ENCODE measurements at places on chromosomes 4 and X. TPM values are rescaled to one million over a fixed set of nuclear protein-coding genes. Genes with fewer than 3 reads are reported as not detected.

The NUP54 gene
- total RNA-seq = 63.3 TPM

The ARMCX2 gene
- 5.2 TPM for total RNA-seq

- H3K27ac ChIP-seq = no peak overlapping the region
- DNase-seq = no peak
- H3K4me3 ChIP-seq = no peak overlapping the region
- H3K36me3 ChIP-seq = no peaks in the 10 kb centered on the region
- no peaks in the 10 kb centered on the region for H3K27me3 ChIP-seq
Measured at GRCh38 chr4:151302432-151302831, 23.0 kb downstream of the SH3D19 start.

DNA sequence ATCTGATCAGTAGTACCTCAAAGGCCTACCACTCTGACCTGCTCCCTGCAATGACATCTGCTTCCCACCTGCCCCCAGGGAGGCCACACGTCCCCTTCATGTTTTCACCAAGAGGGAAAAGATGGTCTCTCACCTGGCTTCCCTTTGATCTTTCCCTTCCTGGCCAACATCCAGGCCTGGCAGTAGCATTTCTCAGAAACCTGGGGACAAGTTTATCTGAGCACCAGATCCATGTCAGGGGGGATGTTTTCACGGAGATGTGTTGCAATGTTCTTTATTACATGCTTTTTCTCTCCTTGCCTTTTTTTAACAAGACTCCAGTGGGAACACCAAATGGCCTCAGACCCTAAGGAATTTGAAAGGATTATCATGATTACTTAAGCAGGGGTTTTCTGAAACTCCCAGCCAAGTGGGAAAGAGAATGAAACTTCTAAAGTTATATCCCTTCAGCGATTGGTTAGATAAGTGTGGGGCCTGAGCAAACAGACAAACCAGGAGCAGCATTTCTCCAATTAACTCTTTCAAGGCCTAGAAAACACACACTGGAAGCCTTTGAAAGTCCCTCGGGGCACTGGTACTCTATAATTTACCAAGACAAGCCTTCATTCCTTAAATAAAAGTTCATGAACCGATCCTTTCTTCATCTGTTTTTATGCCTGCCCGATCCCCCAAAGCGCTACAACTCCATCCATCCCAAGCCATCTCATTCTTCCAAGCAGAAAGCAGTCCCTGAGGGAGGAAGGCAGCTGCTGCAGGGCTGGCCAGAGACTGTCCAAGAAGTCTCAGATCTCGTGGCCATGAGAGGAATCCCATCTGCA, 94.1 kb downstream of the BCOR start:
- H3K27me3 ChIP-seq = no peaks in the 10 kb centered on the region
- no peaks in the 10 kb centered on the region for H3K36me3 ChIP-seq
- H3K27ac ChIP-seq = no peak overlapping the region
- no peak overlapping the region for H3K4me3 ChIP-seq
- H3K4me1 ChIP-seq = no peaks in the 10 kb centered on the region

GRCh38 chr4:109690690-109691410, 12.4 kb downstream of the CASP6 start:
- no peaks in the 10 kb centered on the region for H3K27me3 ChIP-seq
- no peak overlapping the region for H3K27ac ChIP-seq
- H3K4me1 ChIP-seq = peaks cover 19% of the 10 kb centered on the region
- DNase-seq = no peak
- peak overlapping the region; percentile 23 for H3K4me3 ChIP-seq
- H3K36me3 ChIP-seq = peaks cover 14% of the 10 kb centered on the region

DNA sequence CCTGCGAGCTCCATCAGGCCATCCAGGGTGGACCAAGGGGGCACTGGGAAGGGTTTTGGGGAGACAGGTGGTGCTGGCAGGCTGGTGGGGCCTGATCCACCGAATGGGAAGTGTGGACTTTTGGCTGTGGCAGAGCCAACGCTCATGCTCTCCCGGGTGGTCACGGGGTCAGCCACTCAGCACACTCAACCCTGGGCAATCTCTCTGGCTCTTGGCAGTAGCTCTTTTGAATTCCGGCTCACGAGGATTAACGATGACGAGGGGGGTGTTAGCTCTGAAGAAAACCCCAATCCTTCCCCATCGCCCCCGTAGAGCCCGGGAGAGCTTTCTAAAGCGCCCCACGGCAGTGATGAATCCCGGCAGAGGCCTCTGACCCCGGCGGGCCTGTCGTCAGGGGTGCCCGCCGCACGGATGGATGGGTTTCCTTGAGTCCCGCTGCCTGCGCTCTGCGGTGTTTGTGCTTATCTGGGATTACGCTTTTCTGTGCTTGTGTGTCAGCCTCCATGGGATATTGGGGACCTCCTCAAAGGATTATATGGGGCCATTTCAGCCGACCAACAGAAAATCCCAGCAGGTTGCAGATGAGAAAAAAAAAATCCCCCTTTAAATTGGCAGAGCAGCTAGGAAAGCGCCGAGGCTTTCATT, 156.8 kb upstream of the PSAPL1 start:
- no peaks in the 10 kb centered on the region for H3K4me1 ChIP-seq
- no peaks in the 10 kb centered on the region for H3K36me3 ChIP-seq
- no peak overlapping the region for H3K27ac ChIP-seq
- no peak for DNase-seq
- H3K4me3 ChIP-seq = no peak overlapping the region

- no peaks in the 10 kb centered on the region for H3K27me3 ChIP-seq
- no peaks in the 10 kb centered on the region for H3K4me1 ChIP-seq
- no peak overlapping the region for H3K4me3 ChIP-seq
Measured at GRCh38 chr4:148263127-148263526, 179.1 kb downstream of the NR3C2 start.

DNA sequence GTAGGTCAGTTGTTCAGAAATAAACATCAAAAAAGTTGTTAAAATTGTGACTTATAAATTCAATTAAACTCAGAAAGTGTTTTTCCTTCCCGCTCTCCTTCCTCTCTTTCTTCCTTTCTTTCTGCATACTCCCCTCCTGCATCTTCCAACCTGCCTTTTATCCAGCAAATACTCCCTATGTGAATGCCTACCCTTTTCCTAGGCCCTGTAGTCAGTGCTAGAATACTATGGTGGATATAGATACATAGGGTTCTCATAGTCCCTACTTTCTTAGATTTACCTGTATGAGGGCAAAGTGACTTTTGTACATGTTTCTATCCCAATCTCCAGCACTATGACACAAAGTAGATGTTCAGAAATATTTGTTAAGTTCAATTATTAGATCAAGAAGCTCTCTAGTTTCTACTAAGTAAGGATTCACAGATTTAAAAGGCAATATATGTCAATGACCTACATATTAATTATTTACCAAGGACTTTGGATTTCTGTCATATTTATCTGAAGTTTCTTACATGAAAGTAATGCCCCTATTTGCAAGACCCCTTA, 732 bp downstream of the SULT1E1 start:
- H3K27me3 ChIP-seq = no peaks in the 10 kb centered on the region
- H3K36me3 ChIP-seq = no peaks in the 10 kb centered on the region
- DNase-seq = no peak
- H3K27ac ChIP-seq = no peak overlapping the region

- no peak overlapping the region for H3K27ac ChIP-seq
- no peaks in the 10 kb centered on the region for H3K4me1 ChIP-seq
- H3K27me3 ChIP-seq = peaks cover 37% of the 10 kb centered on the region
- H3K4me3 ChIP-seq = no peak overlapping the region
- H3K36me3 ChIP-seq = no peaks in the 10 kb centered on the region
Measured at GRCh38 chr4:110609044-110609750, 13.7 kb downstream of the PITX2 start.

Measured in CD8-positive, alpha-beta memory T cell (primary cell).